Endothelial cell (in vitro differentiated cells): ENCODE measurements at places on chromosomes 4 and X.

GRCh38 chr4:32661229-32661628, 1941.1 kb downstream of the PCDH7 start:
- DNase-seq, result no peak

DNA sequence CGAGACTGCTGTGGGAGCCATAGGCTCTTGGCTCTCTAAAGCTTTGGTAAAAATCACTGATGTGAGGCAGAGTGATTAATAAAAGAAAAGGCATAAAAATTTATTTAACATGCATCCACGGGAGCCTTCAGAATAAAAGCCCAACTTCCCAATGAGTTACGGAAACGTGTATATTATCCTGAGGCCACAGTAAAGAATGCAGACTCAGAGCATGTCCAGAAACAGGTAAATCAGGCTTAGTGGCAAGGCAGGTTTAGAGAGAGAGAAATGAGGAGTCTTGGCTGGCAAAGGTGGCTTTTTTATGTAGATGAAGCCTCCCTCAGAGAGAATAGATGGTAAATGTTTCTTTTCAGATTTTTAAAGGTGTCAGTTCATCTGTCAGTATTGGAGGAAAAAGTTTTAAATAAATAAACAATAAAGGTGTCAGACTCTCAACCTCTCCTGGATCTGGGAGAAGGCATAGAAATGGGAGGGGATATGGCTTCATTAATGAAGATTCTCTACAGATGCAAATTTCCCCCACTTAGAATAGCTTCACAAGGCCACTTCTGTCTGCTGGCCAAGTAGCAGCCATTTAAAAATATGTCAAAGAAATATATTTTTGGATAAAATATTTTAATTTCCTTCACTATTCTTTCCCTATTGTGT, 24.0 kb downstream of the C4orf51 start:
- DNase-seq, result no peak

- no peak for DNase-seq
Measured at GRCh38 chr4:124710911-124711310, 1.6 kb downstream of the ANKRD50 start.

DNA sequence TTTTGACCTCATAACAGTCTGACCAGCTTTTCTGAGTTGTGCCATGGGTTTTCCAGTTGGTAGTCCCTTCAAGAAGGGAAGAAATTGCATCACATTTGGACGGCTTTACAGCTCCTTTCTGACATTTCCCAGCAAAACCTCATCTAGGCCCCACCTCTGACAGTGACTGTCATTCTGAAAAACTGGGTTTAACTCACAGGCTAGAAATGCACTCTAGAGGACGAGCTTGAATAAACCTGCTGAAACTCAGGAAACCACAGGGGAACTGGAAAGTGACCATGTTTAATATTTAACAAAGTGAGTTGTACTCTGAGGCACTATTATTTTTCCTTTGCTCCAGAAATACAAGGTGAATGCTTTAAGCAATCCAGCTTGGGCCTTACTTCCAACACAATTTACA, 434.3 kb upstream of the RASGEF1B start:
- DNase-seq, result no peak

GRCh38 chr4:98516042-98516440, 142.4 kb downstream of the TSPAN5 start:
- DNase-seq, result no peak

GRCh38 chr4:48372272-48372671, 30.9 kb downstream of the SLAIN2 start:
- DNase-seq, result no peak

- DNase-seq, result no peak
Measured at GRCh38 chr4:79497001-79497400, 89.0 kb upstream of the GK2 start.

- no peak for DNase-seq
Measured at GRCh38 chr4:83083925-83084475, 30.5 kb downstream of the PLAC8 start.

- no peak for DNase-seq
Measured at GRCh38 chr4:173195109-173195508, 26.5 kb downstream of the GALNT7 start.

DNA sequence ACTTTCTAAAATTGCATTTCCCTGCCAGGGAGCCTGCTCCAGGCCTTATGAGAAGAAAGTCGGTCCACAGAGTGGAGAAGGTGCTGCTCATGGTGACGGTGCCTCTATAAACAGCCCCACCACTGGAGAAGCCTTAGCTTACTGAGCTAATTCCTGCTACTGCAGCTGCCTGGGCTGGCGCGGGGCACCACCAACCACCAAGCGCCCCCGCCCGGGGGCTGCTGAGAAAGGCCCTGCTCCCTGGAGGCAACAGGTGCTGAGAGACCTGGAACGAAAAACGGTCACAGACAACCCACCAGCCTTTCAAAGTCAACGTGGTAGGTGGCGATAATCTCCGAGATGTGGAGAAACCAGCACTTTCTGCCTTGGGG, 2.9 kb downstream of the HCFC1 start:
- DNase-seq, result no peak

- DNase-seq, result no peak
Measured at GRCh38 chr4:108292229-108292628, 123.5 kb upstream of the LEF1 start.

GRCh38 chr4:21512353-21512752, 436.2 kb downstream of the KCNIP4 start:
- peak; percentile 19 for DNase-seq

DNA sequence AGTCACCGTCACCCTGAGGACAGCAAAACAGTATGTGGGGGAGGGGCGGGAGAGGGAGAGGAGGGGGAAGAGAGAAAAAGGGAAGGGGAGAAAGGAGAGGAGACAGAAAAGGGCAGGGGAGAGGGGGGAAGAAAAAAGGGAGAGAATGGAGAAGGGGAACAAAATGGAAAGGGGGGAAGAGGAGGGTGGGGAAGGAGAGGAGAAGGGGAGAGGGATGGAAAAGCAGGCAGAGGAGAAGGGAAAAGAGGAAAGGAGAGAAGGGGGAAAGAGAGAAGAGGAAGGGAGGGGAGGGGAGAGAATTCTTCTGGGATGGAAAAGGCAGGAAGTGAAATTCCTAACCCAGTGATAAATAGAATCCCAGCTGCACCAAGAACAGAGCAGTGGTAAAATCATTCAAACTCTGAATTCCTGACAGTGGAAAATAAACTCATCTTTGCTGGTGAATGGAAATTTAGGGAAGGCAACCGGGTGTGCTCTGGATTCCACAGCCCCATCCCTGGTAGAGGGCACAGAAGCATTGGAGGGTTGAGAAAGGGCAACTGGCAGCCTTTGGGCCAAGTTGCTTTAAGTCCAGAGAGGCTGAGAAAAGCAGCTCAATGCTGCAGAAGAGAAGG, 244.2 kb downstream of the BCOR start:
- DNase-seq, result no peak

GRCh38 chrX:3529466-3530010, 183.1 kb upstream of the MXRA5 start:
- no peak for DNase-seq

DNA sequence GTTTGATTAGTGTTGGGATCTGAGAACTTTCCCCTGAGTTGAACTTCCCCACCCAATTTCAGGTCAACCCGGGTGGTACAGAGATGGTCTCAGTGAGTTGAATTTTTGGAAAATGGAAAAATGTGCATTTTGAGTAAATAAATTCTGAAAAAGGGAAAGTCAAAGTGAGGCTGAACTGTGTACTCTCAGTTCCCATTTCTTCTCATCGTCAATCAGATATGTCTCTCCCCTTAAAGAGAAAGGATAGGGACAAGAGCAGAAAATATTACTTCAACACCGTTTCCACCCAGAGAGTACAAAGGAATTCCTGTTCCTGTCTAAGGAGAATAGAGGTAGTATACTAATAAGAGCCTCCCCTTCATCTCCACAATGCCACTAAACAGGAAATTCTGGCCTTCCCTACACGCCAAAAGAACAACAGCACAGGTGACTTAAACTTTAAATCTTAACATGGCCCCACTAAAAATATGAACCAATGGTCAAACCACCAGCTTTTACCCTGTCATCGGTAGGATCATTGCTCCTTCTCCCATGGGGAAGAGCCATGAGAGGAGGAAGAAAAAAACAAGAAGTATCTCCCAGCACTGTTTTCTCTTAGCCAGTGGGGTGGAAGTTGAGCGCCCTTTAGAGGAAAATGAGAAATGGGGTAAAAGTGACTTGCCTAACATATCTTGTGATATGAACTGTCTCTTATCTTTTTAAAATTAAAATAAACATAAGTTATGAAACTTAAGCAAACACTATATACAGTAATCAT, 30.3 kb downstream of the BMP3 start:
- DNase-seq, result no peak

- no peak for DNase-seq
Measured at GRCh38 chrX:152988536-152989291, 5.2 kb downstream of the PNMA5 start.

- no peak for DNase-seq
Measured at GRCh38 chr4:167196344-167197012, 37.8 kb downstream of the SPOCK3 start.

DNA sequence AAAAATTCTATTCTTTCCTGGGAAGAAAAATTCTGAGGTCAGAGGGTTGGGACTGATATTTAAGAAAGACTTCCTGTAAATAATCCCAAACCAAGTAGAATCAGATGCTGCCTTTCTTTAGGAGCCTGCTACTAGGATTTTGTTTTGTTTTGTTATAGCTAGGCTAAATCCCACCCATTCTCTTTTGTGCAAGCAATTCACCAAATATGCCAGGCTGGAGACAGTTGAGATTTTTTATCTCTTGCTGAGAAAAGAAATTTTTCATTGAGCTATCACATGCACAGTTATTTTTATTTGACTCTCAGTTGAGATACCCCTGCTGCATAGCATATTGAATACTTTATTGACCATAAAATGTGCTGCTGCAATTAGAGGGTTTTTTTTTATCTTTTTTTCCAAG, 196.0 kb downstream of the KCNIP4 start:
- no peak for DNase-seq

- DNase-seq, result no peak
Measured at GRCh38 chr4:41538887-41539498, 1.0 kb downstream of the LIMCH1 start.

DNA sequence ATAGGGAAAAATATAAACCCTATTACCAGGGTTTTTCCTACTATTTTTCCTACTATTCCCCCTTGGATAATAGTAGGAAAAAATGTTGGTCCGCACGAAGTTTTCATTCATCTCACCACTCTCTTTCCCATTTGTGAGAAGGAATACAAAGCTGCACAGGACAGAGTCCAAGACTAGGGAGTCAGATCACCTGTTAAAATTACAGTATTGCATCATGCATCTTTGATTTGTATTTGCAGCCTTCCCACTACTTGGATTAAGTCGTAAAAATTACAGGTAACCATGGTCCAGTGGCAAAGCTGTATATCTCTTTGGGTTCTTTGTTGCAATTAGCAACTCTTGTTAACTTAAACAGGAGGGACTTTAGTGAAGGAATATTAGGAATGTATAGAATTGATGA, 121.5 kb downstream of the FNIP2 start:
- DNase-seq, result no peak

DNA sequence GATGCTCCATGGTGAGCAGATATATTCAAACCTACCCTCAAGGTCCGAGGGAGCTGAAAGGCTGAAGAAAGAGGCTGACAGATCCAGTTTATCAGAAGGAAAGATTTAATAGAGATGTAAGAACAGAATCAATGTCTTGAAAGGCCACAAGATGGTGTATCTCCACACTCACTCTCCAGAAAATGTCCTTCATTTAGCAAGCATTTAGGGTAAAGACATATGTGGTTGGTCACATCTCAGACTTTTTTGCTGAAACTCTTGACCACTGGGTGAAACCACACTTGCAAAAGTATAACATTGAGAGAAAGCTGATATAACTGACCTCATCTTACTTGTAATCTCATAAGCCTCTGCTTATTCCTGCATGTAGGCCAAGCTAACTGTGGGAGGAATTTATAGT, 745.8 kb upstream of the GALNTL6 start:
- DNase-seq, result no peak

DNA sequence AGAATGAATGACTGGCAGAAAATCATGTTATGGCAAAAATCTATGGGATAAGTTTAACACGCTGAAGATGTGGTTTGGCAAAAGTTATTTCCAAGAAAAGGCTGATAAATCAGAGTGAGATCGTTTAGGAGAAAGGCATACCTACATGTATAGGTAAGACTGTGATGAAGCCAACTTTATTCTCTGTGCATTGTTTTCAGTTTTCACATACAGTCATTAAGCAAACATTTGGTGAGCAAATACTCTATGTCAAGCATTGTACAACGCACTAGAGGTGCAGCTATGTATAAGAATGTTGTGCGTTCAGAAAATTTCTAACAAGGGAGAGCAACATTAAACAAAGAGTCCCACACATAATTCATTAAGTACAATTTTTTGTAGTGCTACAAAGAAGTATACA, 121.7 kb downstream of the TEX13A start:
- DNase-seq, result no peak

- DNase-seq, result no peak
Measured at GRCh38 chrX:50442426-50443116, 28.1 kb downstream of the DGKK start.

- DNase-seq, result no peak
Measured at GRCh38 chrX:471281-471680, 84.6 kb upstream of the PPP2R3B start.

DNA sequence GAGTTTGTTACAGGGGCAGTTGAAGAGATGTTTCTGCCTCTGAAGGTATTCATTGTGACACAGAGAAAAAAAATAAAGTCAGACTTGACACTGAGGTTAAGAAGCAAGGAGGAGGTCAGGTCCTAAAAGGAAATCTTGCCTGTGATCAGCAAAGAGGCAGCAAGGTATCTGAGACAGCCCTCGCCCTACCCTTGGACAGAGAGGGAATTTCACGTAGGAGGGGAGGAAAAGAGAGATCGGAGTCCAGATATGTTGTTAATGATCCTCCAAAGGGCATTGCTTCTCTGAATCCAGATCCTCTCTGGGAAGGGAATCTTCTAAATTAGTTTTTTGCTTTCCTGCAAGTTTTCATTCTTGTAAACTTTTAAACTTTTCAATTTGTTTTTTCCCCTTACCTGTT, 15.3 kb upstream of the PRR27 start:
- DNase-seq, result no peak

- DNase-seq, result no peak
Measured at GRCh38 chrX:68999356-68999755, 165.9 kb downstream of the PJA1 start.

- no peak for DNase-seq
Measured at GRCh38 chr4:7646384-7647061, 211.8 kb upstream of the PSAPL1 start.

- DNase-seq, result no peak
Measured at GRCh38 chr4:20028645-20029044, 223.1 kb upstream of the SLIT2 start.

GRCh38 chr4:116878280-116878679, 207.1 kb downstream of the TRAM1L1 start:
- DNase-seq, result no peak

DNA sequence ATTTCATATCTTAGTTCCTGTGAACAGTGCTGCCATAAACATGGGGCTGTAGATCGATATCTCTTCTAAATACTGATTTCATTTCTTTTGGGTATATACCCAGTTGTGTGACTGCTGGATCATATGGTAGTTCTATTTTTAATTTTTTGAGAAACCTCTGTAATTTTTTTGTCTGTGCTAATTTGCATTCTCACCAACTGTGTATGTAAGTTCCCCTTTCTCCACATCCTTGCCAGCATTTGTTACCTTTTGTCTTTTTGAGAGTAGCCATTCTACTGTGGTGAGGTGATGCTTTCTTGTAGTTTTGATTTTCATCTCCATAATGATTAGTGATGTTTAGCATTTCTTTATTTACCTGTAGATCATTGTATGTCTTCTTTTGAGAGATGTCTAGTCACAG, 2086.5 kb upstream of the TENM3 start:
- no peak for DNase-seq

GRCh38 chr4:160423879-160424451, 1321.1 kb downstream of the RAPGEF2 start:
- no peak for DNase-seq

- no peak for DNase-seq
Measured at GRCh38 chr4:98626350-98626749, 32.1 kb downstream of the TSPAN5 start.
